ENCODE measurements at places on chromosomes 5 and 9.
A peak's percentile ranks its signal among the peaks of the same experiment; 100 is the strongest.

DNA sequence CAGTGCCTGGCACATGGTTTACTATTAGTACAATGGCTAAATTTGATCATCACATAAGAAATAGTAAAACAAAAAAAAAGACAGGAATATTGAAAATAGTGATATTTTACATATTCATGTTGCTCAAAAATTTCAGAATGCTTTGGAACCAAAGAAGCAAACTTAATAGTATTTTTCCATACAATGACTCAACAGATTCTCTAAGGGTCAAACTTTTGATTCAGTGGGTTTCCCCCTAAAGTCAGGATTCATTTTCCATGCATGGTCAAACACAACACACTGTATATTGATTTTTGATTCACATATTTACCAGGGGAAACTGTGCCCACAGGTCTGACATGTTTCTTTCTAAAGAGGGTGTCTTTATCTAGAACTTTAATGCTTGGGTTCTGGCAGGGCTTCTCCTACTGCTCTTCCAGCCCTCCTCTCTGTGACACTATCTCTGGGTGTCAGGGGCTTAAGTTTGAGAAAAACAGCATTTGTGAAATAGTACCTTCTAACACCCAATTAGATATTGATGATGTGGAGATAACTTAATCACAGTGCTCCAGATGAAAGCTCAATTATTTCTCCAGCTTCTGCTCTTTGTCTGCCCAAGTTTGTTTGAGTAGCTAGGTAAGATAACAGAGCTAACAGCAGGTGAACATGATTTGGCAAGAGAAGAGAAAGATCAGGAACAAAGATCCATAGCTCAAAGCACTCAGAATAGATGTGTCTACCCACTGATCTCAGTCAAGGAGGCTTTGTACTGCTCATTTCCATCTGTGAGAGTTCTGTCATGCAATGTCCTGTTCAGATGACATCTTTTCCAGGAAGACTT lies 35.5 kb upstream of the ELL2 start:
- DNase-seq: no peak

- no peak for DNase-seq
Measured at GRCh38 chr5:118832974-118833373, 155.4 kb downstream of the DTWD2 start.

DNA sequence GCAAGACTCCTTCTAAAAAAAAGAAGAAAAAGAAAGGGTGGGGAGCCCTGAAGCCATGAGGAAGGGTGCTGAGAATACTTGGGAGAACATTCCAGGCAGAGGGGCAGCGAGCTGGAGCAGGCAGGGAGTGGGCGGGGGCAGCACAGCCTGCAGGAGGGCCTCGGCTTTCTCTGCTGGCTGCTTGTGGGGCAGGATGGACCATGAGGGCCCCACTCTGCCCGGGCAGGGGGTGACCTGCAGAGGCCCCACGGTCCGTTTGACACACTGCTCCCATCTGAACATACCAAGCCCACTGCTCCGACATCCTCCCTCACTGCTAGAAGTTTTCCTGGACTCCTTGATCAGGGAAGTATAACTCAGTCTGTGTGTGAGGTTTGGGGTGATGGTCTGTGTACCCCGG lies 11.7 kb upstream of the NUP214 start:
- DNase-seq: no peak

DNA sequence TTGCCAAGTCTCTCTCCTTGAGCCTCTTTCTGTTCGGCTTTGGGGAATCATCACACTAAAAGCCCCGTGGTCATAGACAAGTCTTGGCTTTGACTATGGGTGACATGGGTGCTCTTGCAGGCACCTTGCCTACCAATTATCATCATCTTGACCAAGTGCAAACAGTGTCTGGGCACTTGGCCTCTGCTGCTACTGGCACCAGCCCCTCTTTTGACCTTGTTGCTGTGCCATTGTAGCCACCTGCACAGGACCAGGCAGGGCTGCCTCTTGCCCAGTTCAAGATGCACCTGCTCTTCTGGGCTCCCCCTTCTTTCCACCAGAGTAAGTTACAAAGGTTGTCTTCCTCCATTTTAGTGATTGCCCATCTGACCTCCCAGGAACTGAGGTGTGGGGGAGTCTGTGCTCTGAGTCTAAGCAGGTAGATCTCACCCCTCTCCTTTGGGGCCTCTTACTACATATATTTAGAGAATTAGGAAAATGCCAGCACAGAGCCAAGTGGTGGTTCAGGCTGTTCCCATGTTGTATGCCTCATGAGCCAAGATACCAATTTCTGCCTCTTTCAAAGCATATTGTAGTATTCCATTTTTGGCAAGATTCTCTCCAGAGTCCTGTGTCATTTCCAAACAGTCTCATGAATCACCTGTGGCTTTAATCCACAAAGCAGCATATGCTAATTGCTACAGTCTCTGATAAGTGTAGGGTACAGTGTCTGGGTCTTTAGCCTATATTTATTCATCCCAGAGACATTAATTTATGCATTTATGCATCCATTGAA lies 142.9 kb upstream of the DAP start:
- DNase-seq: no peak

- no peak for DNase-seq
Measured at GRCh38 chr5:91925249-91925648, 542.1 kb upstream of the ARRDC3 start.

DNA sequence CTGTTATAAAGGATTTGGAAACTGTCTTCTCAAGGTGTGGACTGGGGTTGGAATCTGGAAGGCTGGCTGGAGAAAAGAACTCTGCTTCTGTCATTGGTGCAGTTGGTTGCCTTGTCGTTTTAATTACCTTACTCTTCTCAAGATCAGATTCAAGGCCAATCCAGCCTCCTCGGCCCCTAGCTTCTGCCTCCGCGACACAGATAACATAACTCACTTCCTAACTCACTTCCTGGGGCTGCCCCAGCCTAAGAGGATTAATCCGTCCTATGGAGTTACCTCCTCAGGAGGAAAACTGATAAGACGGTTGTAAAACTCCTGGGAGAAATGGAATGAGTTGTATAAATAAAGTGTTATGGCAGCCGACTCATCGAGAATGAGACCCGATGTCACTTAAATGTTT lies 389.1 kb upstream of the WWC1 start:
- DNase-seq: no peak

GRCh38 chr5:159057996-159058395 lies 41.7 kb downstream of the EBF1 start:
- no peak for DNase-seq

- DNase-seq: no peak
Measured at GRCh38 chr5:137747848-137748247, 6.3 kb downstream of the HNRNPA0 start.

DNA sequence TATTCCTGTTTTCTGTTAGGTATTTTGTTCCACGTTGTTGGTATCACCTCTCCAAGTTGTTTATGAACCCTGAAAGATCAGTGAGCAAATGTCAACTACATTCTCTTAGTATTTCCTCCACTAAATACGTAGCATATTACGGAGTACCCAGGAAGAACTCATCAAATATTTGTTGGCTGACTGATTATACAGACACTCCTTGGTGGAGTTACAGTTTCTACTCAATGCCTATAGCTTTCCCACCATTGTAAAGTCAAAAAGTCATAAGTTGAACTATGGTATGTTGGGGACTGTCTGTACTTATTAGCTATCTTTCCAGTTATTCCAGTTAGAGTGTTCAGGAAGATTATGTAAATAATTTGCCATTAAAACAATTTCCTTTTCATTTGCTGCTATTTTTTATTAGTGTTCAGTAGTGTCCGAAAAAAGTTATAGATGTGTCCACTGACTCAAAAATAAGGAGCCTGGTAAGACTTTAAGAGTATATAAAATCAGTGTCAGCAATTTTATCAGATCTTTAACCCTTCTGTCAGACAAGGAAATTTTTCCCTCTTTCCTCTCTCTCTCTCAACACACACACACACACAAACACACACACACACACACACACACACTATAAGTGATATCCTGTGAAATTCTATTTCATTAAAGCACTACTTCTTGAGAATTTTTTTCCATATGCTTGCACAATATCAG lies 6.8 kb upstream of the APBA1 start:
- no peak for DNase-seq

DNA sequence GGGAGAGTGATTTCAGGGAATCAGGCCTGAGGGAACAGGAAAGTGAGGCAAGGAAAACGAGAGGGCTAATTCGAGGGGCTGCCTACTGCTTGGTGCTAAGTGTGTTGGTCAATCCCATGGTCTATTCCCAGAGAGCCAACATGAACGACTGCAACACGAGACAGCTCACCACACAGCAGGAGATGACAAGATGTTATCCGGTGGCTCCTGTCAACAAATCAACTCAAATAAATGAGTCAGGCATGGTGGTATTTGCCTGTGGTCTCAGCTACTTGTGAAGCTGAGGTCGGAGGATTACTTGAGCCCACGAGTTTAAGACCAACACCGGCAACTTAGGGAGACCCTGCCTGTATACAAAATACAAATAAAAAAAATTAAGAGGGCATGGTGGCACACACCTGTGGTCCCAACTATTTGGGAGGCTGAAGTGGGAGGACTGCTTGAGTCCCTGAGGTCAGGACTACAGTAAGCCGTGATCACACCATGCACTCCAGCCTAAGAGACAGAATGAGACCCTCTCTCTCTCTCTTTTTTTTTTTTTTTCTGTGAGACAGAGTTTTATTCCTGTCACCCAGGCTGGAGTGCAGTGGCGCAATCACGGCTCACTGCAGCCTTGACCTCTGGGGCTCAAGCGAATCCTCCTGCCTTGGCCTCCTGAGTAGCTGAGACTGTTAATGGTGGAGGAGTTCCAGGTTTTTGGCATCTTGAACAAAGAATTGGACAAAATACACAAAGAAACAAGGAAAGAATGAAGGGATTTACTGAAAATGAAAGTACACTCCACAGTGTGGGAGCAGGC lies 9.0 kb upstream of the FAF2 start:
- DNase-seq: peak; percentile 30

GRCh38 chr5:43469671-43470391 lies 13.8 kb downstream of the TMEM267 start:
- DNase-seq: no peak

- no peak for DNase-seq
Measured at GRCh38 chr5:150112201-150113046, 26.1 kb upstream of the CSF1R start.

GRCh38 chr5:125142458-125142857 lies 396.0 kb upstream of the ZNF608 start:
- no peak for DNase-seq

DNA sequence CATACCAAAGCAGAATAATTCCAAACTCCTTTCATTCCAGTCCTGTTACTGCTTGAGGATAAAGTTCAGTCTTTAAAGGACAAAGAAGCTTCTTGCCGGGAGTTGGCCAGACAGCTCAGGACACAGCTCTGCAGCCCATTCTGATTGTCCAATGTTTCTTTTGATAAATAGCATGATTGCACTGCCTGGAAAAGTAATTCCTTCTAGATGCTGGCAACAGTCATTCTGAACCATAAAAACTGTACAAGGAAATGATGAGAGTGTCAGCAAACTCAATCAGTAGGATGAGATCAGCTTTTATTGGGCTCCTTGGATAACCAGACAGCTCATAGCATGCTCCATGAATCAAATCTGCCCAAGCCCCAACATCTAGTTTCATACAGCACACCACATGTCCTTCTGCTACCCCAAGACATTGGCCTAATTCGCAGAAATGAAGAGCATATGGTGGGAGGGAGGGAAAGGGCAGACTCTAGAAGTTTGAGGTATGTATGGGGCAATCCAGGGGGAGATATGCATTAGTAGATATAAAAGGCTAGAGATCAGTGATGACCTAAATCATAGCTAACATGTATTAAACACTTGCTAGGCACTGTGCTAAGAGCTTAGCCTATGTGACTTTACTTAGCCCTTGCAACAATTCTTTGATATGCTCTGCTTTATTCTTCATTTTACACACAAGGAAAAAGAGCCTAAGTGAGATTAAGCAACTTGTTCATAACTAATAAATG lies 219.9 kb upstream of the NREP start:
- no peak for DNase-seq

DNA sequence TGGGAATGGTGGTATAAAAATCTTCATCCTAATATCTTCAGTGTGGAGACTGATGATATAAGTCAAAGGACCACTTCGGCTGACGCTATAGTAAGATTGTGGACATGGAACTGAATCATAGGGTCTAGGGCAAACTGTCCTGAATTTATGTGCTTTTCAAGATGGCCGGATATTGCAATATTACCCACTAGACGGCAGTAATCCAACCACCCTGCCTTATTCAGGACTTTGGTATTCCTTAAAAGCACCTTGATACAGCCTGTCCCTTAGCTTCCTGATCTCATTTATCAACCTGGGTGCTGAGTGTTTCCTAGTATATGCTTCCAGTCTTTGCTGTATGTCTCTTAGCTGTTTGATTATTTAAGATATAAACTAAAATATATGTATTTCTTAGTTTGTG lies 71.2 kb upstream of the COX7C start:
- no peak for DNase-seq

DNA sequence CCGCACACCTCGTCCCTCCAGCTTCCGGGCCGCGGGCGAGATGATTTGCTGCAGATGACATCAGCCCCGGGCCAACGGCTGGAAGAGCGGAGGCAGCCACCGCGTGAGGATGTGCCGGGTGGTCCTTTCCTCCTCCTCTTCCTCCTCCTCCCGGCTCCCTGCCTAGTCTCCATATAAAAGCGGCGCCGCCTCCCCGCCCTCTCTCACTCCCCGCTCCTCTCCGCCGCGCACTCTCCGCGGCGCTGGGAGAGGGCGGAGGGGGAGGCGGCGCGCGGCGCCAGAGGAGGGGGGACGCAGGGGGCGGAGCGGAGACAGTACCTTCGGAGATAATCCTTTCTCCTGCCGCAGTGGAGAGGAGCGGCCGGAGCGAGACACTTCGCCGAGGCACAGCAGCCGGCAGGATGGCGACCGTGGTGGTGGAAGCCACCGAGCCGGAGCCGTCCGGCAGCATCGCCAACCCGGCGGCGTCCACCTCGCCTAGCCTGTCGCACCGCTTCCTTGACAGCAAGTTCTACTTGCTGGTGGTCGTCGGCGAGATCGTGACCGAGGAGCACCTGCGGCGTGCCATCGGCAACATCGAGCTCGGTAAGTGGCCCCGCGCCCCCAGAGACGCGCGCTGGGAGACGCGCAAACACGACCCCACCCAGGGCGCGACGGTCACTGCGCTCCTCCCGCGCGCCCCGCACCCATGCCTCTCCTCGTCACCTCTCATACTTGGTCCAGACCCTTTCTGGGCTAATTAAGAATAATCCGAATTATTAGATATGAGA lies at the start of gene MAP1B:
TSS of gene MAP1B (plus strand) at position 345 of the 770 bp plus-strand sequence. CDS start at position 402, 57 bp downstream.
- peak; percentile 8 for DNase-seq

- DNase-seq: no peak
Measured at GRCh38 chr5:159601216-159601615, 270.9 kb upstream of the IL12B start.

GRCh38 chr9:754150-754931 lies 87.2 kb upstream of the DMRT1 start:
- DNase-seq: no peak

All from common myeloid progenitor, CD34-positive (primary cell).